ENCODE measurements at places on chromosomes 7 and 10.

GRCh38 chr7:35533902-35534301 is 161.0 kb downstream of the HERPUD2 start:
- peak; percentile 25 for DNase-seq

- DNase-seq: no peak
These were observed 1011.3 kb downstream of the XPNPEP1 start for GRCh38 chr10:108911814-108912541.

DNA sequence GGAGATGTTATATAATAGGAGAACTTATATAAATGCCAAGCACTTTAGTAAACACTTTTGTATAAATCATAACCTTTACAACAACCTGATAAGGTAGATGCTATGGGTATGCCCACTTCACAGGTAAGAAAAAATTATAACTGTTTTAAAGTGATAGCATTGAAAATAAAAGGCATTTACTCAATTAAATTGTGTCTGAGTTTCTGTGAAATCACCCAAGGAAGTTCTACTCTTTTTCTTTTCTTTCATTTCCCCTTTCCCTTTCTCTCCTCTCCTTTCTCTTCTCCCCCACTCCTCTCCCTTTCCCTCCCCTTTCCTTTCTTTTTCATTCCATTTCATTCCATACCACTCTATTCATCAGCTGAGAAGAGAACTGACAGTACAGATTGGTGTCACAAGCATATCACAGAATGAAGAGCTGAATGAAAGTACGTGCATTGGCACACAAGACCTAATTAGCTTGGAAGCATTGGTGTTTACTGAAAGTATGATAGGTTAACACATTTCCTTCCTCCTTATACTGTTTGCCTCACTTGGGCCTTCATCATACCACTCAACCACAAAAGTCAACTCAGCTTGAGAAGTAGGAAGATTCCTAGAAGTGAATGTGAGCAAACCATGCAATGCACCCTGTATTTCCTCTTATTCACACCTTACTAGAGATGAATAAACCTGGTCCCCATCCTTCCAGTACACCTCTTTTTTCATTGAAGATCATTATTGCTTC is 117.9 kb upstream of the AGR3 start:
- DNase-seq: no peak

GRCh38 chr10:11838298-11838852 is 15.2 kb downstream of the PROSER2 start:
- no peak for DNase-seq

DNA sequence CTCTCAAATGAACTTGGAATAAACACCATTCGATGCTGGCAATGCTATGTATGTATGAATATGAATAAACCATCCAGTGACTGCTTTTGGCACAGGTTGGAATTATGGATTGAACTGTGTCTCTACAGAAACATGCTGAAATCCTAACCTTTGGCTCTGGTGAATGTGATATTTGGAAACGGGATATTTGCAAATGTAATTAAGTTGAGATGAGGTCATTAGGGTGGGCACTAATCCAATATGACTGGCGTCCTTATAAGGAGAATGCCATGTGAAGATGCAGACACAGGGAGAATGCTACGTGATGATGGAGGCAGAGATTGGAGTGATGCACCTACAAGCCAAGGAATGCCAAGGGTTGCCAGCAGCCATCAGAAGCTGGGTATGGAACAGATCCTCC is 3.4 kb upstream of the ACTR3B start:
- no peak for DNase-seq

GRCh38 chr10:31322647-31323046 is 3.6 kb downstream of the ZEB1 start:
- peak; percentile 35 for DNase-seq

DNA sequence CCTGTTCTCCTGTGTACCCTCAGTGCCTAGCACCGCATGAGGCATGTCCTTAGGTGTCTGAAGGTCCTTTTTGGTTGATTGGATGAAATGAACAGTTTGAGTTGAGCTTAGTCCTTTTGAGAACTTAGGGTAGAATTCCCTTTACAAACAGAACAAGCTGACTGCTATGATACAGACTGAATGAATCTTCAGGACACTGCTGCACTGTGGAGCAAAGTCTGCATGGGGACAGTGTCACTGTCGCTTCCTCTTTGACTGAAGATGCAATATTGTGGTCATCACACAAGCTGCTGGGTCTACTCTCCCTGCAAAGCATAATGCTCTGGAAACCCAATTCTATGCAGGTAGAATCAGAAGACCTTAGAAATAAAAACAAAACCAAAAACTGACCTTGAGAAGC is 8.6 kb upstream of the PLAU start:
- DNase-seq: no peak

DNA sequence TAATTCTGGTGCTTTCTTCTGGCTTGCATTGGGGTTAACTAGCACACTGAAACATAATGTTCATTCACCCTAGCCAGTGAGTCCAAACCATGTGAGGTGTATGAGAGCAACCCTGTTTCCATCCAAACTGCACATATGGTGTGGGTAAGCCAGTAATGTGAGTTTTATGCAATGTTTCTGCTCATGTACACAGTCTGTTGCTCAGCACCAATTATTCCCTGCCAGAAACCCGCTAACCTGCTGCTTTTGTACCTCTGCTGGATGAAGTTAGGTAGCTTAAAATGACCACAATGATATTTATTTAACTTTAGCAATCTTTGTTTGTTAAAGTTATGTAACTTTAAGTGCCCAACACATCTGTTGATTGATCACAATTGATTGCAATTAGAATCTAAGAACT is 93.7 kb upstream of the RPA3 start:
- no peak for DNase-seq
